RCC 7860 (cell line): ENCODE measurements at places on chromosomes 16 and 17.

DNA sequence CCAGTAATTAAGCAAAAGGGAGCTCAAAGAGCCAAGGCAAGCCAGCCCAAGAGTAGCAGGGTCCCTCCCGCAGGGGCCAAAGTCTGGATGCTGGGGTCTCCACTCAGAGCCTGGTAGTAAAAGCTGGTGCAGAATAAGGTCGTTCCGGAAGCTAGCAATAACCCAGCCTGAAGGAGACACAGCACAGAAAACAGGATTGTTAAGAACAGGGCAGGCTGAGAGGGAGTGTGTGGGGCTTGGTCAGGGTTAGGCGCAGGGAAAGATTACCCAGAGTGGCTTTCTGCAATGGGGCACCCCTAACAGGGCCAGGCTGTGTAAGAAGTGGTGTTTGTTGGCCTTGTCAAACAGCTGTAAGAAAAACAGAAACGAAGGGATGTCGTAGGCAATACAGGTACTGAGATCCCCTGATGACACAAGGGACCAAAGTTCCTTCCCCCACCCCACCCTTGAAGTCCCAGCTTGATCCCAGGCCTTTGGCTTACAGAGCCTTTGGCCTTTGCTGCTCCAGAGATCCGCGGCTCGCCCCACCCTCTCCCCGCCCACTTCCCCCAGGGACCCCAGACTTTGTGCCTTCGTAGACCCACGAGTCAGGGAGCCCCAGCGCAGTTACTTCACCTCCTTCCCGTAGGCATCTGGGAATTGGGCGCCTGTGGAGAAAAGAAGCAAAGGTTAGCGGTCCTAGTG, 712 bp downstream of the TMEM256 start:
- DNase-seq, result no peak

DNA sequence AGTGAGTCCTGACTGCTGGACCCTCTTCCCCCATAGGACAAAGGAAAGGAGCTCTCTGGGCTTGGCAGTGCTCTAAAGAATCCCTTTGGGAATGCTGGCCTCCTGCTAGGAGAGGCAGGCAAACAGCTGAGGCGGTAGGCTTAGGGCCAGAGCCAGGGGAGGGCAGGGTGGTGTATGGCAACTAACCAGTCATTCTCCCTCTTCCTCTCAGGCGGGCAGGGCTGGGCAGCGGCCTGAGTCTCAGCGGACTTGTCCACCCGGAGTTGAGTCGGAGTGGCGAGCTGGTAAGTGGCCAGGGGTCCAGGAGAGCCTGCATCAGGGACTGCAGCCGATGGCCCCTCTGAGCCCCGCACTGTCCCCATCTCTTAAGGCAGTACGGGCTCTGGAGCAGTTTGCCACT, 4.4 kb downstream of the ACADVL start:
- no peak for DNase-seq

- no peak for DNase-seq
Measured at GRCh38 chr16:89482817-89483205, 7.5 kb downstream of the ANKRD11 start.

GRCh38 chr16:1630450-1631213, 18.5 kb downstream of the CRAMP1 start:
- no peak for DNase-seq

DNA sequence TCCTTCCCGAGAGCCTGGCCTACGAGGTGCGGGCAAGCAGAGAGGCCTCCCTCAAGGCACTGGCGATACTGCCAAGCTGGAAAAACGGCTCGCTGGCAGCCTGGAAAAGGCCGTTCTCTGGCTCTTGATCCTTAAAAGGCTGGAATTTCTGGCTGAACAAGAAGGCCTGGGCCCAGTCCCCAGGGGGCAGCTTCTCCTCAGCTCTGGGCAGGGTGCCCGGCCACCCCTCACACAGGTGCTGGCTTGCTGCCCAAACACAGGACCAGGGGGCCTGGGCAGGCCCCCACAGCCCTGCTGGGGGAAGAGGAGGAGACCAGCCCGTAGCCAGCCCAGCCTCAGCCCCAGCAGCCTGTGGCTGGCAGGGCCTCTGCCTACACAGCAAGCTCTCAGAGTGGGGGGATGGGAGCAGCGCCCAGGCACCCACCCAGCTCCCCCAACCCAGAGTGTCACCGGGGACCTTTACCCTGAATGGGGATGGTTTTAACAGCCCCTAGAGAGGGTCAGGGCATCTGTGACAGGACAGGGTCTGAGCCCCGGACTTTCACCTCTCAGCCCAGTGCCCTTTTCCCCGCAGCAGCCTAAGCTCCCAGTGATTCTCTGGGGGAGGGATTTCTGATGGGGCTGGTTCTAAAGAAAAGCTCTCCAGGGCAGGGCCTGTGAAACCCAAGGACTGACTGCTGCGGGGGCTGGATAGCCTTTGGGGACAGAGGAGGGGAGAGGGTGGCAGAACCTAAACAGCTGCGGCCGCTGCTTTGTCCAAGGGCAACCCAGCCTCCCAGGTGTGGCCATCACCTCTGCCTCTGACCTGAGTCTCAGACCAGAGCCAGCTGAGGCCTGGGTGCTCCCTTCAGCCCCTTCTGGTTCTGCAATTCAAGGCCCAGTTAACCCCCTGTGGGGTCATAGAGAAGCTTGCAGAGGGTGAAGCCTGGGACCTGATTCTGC, 38.6 kb upstream of the TOB1 start:
- no peak for DNase-seq

- peak; percentile 22 for DNase-seq
Measured at GRCh38 chr16:13307851-13308250, 406.5 kb downstream of the SHISA9 start.

DNA sequence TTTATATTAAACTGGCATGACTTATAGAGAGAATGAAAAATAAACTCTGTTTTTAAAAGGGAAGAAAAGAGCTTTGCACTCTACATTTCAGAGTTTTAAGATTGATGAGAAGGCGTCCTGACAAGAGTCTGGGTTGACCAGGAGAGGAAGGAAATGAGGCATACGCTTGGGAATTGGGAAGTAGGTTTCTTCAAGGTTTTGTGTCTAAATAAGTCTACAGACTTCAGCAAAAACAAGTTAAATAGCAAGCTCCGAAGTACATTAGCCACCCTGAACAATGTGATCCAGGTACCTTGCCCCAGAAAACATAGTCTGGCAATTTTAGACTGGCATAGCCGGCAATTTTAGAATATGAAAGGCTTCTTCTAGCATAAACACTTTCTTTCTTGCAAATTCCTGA, 28.5 kb upstream of the CCDC182 start:
- DNase-seq, result no peak

DNA sequence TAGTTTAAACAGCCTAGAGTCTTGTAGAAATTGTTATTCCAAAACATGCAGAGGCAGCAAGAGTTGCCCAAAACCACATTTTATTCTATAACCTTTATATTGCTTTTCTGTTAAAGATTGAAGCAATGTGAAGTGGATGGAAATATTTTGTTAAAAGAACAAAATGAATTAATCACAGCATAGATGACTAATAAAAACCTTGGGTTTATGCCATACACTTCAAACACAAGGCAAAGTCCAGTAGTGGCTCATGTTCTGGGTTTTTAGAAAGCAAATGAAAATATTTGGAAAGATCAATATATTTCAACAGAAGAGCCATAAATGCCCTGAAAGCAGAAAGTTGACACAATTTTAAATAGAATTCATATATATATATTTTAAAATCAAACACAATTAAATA, 36.7 kb upstream of the ULK2 start:
- no peak for DNase-seq
